Stimulated activated CD8-positive, alpha-beta memory T cell treated with anti-CD3 and anti-CD28 coated beads, Interleukin-4, amount 100 ng/mL, for 4 hours (primary cell): ENCODE measurements at places on chromosomes 2 and 18.

- DNase-seq, result no peak
Observed at GRCh38 chr18:13011719-13012118, 20.6 kb downstream of the CEP192 start.

DNA sequence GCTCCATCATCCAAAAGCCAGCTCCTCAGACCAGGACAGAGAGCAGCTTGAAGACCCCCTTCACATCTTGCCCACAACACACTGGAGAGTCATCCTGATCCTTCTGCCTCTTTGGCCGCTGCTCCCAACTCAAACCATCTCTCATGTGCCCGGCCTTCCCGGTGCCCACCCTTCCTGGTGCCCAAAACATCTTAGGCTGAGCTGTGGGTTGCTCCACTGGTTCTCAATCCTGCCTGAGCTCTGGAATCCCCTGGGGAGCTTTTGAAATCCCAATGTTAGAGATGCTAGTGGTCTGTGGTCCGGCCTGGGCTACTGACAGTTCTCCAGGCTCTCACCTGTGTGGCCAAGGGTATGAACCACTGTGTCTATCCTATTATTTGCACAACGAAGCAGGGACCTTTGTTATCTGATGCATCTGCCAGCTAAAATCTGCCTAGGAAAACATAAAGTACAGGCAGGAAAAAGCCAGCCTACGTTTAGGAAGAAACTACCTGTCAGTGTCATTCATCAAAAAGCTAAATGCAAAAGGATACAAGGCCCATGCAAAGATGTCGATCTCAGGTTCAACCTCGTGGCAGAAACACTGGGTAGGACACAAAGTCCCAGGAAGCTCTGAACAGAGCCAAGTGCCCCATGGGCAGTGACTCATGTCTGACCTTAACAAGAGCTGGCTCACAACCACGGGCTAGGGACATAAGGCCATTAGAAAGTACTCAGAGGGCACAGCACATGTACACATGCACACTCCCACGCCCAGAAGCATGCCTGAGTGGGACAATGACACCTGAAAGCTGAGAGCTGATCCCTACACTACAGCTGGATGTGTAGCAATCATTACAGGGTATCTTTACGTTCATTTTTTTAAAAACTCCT lies 30.8 kb downstream of the TBC1D8 start:
- DNase-seq, result no peak

DNA sequence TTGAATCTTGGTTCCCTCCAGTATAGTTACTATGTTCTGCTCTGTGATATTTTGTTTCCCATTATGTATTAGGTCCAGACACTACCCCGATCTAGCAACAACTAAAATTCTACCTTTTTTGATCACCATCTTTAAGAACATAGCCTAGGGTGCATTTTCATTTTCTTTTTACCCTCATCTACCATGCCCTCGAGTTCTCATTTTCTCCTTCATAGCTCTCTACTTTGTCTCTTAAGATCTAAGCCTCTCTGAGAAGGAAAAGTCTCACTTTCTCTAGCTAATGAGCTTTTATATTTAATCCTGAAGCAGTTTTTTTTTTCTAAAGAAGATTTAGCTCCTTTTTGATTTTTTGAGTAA lies 1089.4 kb upstream of the SLC39A10 start:
- no peak for DNase-seq

- DNase-seq, result no peak
Observed at GRCh38 chr2:96499061-96499960, 5.8 kb downstream of the NEURL3 start.

DNA sequence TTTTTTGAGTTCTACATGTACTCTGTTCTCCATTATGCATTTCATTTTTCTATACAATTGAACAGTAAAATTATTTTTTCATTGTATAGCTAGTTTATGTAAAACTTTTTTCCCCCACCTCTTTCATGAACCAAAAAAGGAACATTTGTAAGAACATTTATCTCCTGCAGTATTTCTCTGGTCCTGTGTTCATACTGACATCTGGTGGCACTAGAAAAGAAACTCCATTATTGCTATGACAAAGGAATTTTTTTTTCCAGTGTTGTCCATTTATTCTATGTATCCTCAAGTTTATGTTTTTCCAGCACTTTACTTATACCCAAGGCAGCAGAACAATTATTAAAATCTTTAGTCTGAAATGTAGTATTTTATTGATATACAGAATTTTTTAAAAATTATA lies 27.4 kb upstream of the CHAC2 start:
- DNase-seq, result no peak

DNA sequence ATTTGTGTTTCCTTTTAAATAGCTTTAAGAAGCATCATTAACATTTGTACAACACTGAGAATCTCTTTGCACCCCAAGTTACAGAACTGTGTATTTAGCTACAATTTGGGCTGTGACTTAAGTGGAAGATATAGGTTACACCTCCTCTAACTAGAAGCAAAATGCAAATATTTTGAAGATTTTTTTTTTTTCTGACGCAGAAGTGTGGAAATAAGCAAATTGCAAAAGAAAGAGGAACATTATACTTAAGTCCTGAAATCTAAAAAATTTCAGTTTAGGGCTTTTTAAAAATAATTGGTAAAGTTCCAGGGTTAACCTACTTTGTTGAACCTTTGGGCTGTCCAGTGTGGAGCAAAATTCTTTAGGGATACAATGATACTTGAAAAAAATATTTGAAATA lies 41.4 kb upstream of the RBMS1 start:
- DNase-seq, result no peak

DNA sequence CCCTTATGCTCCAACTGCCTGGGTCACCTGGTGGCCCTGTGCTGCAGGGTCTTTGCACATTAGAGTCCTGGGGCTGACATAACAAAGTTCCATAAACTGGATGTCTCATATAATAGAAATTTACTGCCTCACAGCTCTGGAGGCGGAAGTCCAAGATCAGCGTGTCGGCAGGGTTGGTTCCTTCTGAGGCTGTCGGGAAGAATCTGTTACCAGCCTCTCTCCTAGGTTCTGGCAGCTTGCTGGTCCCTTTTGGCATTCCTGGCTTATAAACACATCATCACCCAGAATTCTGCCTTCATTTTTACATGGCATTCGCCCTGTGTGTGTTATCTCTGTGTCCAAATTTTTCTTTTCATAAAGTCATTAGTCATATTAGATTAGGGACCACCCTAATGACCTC lies 170.5 kb downstream of the NDUFA10 start:
- no peak for DNase-seq

DNA sequence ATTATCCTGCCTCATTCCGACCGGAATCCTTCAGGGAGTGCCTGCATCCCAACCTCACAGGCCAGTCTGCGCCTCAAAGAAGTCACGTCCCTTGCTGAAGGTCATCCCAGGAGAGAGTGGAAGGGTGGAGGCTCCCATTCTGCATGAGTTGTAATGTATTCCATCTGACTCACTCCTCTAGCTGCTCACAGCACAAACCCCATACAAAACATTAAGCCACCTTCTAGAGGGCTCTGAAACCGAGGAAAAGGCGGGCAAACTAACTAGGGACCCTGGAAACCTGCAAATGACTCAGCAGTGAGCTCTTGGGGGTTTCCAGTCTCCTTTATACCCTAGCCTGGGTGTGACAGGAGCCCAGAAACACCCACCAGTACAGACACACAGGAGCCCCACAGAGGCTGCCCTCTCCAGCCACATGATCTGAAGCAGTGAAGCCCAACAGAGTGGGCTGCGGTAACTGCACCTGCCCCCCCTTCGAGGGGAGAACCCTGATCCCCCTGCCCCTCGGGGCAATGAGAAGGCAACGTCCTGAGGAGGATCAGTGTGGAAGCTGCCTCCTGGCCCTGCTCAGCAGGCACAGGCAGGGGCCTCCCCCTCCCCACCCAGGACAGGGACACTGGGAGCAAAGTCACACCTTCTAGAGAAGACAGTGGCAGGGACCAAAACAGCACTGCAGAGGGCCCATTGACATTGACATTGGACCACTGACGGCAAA lies 69.3 kb upstream of the SNTG2 start:
- no peak for DNase-seq

GRCh38 chr2:88252646-88253045 lies 82.5 kb downstream of the THNSL2 start:
- no peak for DNase-seq

DNA sequence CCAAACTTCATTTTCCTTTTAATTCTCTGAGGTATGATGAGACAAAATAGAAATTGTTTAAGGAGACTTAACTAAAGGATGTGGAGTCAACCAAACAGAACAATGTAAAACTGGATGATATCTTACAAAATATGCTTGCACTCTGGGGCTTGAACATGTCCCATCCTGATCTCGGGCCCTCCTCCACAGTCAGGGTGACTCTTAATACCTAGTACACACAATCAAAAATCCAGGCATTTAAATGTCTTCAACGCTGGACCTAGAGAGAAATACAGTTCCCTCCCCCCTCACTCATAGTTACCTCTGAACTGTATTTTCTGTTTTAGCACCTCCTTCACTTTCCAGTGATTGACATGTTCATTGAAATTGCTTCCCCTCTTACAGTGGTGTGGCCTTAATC lies 36.9 kb upstream of the SERPINB2 start:
- no peak for DNase-seq

DNA sequence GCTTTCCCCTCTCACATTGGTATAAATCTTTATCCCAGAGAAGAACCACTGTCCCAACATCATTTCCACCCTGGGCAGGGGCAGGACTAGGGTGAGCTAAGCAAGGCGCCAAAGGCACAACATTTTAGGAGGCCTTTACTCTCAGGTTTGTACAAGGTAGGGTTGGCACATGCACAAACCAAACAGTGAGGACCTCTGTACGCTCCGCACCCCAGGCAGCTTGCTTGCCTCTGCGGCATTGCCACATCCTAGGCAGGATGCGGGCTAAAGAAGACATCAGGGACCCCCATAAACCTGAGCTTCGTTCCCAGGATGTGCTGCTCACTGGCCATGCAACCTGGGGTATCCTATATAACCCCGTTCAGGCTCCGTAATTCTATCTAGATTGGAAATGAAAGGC lies 128.1 kb upstream of the DAPL1 start:
- DNase-seq, result no peak

- DNase-seq, result no peak
Observed at GRCh38 chr2:189474526-189474925, 33.3 kb downstream of the WDR75 start.

DNA sequence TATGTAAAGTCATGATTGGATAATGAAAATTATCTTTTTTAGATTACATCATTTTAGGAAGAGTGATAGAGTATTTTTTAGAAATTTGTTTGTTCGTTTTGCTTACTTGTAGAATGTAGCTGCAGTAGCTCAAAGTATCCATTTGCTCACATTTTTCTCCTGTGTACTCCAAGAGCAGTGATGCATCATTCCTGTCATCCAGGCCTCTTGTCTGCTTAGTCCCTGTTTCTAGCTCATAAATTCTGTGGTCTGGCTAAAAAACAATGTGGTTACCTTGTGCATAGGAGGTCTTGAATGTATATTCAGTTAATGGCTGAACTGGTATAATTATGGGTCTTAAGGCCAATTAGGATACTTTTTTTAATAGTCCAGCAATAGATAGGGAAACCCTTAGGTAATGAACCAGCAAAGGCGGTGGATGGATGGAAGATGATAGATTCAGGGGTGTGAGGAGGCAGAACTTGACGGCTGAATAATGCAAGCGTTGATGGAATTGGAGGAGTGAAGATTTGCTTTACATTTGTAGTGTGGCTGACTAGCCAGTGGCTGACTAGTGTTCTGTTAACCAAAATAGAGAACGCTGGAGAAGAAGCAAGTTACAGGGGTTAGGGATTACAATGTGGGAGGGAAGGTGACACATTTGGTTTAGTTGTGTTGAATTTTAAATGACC lies 145.0 kb downstream of the ZNF407 start:
- no peak for DNase-seq

DNA sequence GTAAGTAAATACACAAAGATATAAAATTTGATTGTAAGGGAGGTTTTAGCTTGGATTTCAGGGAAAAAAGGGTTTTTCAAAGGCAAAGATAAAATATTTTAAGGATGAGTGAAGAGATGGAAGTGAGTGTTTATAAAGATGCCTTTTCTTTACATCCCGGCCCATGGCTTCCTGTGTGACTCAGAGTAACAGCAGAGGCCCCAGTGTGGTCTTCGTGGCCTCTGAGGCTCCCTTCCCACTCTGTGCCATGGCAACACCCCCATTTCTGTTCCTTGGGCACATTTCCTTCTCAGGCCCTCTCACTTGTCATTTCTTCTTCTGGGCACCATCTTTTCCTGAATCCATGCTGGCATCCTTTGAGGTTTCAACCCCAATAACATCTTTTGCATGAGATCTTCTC lies 92.6 kb upstream of the TMEM18 start:
- DNase-seq, result no peak

DNA sequence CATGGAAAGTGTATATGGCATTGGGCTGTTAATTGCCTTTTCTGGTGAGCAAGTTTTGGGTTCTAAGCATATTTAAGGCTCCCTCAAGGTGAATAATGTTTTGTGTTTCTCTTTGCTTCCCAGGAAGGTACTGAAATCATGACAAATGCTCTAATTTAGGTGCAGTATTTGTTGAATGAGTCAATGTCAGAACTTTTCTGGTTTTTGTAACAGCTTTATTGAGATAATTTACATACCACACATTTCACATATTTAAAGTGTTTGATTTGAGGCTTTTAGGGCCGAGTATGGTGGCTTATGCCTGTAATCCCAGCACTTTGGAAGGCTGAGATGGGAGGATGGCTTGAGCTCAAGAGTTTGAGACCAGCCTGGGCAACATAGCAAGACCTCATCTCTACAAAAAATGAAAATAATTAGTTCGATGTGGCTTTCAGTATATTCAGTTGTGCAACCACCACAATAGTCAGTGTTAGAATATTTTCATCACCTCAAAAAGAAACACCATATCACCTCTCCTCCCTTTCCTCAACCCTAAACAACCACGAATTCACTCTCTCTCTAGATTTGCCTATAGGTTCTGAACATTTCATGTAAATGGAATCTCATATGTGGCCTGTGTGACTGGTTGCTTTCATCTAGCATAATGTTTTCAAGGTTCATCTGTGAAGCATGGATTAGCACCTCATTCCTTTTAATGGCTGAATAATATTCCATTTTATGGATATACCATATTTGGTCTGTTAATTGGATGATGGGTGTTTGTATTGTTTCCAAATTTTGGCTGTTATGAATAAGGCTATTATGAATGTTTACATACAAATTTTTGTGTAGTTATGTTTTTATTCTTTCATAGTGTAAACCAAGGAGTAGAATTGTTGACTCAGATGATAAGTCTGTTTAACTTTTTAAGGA lies 54.9 kb downstream of the MGAT5 start:
- DNase-seq, result no peak

DNA sequence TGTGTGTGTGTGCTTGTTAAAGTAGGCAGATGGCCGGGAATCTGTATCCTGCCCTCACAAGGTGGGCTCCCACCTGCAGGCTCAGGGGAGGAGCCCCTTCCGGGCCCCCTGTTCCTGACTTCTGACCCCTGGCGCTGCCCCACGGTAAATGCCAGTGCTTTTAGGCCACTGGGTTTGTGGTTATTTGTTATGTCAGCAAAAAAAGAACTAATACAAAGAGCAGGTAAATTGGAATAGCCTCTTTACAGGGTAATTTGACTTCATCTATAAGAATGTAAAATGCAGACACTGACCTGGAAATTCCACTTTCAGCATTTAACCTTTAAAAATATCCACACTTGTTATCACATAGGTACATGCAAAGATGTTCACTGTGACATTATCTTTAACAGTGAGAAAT lies 44.2 kb downstream of the RTP5 start:
- DNase-seq, result no peak

- no peak for DNase-seq
Observed at GRCh38 chr2:203802342-203803052, 65.1 kb upstream of the CTLA4 start.

GRCh38 chr2:71798266-71799012 lies 345.1 kb downstream of the DYSF start:
- no peak for DNase-seq

GRCh38 chr18:48804856-48805610 lies 145.7 kb downstream of the SMAD7 start:
- DNase-seq, result no peak

- DNase-seq, result no peak
Observed at GRCh38 chr2:166665991-166666940, 172.2 kb upstream of the SCN7A start.
